ENCODE measurements at places on chromosomes 16 and 17.

GRCh38 chr16:53922807-53923571 lies 219.0 kb downstream of the FTO start:
- DNase-seq = no peak

DNA sequence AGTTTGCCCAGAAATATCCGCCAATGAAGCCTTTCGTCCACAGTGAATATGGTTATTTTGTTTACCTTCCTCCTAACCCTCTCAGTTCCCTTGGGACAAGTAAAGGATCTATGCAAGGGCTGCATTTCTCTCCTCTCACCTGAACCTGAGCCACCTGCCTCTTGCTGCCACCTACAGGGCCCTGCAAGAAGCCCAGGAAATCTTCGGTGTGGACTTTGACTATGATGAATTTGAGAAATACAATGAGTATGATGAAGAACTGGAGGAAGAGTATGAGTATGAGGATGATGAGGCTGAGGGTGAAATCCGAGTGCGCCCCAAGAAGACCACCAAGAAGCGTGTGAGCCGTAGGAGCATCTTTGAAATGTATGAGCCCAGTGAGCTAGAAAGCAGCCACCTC lies 14.0 kb downstream of the SUPT6H start:
- no peak for DNase-seq

DNA sequence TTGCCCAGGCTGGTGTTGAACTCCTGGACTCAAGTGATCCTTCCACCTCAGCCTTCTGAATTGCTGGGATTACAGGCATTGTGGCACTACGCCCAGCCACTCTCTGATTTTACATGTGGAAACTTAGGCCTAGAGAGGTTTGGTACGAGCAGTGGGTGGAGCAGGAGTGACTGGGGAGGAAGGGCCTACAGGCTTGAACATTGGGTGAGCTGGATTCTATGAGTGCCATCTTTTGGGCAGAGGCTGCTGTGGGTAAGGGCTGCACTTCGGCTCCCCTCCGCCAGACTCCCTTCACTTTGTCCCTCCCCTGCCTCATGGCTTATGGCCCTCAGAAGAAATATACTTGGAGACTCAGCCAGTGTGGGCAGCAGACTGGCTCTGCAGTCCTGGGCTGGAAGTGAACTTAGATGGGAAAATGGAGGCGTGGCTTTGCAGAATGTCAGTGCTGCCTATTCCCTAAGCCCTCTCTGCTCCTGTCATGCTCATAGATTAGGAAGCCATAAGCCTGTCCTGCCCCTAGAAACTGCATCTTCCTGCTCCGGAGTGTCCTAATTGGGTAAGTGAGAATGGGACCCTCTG lies 9.5 kb upstream of the MRC2 start:
- no peak for DNase-seq

GRCh38 chr17:19911033-19911432 lies 43.3 kb upstream of the ULK2 start:
- no peak for DNase-seq

DNA sequence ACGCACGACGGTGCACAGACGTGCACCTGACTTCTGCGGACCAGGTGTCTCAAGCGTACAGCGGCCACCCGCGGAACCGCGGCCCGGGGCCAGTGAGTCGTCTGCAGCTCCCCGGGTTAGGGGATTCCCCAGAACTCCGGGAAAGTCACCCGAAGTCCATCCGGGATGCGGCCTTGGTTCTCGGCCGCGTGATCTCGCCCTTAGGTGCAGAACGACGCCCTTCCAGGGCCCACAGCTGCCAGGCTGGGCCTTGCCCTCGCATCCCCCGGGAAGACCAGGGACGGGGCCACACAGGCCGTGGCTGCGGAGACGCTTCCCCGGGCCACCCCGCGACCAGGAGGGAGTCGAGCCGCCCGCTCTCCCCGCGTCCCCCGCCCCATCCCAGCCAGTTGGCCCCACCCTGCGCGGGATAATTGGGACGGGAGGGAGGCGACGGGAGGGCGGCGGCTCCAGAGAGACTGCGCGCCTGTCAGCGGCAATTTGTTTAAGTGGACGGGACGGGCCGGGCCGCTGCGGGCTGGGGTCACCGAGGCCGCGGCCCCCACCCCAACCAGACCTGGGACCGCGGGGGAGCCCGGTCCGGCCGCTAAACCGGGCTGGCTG lies 3.6 kb upstream of the TBX2 start:
- DNase-seq = no peak

- no peak for DNase-seq
Observed at GRCh38 chr17:38663964-38664644, 10.7 kb downstream of the EPOP start.

DNA sequence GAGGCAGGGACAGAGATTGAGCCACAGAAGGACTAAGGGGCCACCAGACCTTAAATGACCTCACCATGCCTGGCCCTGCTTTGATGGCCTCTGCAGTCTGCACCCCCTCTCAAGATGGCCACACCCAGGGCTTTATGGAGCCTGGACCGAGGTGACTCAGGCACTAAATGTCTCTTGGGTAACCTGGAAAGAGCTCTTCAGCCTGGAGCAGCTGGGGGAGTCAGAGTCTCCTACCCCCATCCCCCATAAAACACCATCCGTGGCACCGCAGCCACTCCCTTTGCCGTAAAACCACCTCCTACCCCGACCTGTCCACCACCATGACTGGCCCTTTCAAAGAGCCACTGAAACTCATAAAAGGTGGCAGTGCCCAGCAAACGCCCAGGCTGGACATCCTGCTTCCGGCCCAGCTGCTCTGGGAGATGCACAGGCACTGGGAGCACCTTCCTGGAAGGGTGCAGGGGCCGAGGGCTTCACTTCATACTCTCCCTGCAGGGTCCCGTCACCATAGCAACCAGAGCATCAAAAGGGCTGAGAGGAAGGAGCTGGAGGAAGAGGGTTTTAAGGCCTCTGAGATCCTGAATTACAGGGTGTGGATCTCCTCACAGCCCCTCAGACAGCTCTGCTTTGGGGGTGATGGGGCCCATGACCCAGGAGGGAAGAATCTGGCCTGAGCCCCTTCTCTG lies 22.3 kb downstream of the FOXN1 start:
- DNase-seq = no peak

- no peak for DNase-seq
Observed at GRCh38 chr17:40496170-40496569, 5.3 kb downstream of the TNS4 start.

DNA sequence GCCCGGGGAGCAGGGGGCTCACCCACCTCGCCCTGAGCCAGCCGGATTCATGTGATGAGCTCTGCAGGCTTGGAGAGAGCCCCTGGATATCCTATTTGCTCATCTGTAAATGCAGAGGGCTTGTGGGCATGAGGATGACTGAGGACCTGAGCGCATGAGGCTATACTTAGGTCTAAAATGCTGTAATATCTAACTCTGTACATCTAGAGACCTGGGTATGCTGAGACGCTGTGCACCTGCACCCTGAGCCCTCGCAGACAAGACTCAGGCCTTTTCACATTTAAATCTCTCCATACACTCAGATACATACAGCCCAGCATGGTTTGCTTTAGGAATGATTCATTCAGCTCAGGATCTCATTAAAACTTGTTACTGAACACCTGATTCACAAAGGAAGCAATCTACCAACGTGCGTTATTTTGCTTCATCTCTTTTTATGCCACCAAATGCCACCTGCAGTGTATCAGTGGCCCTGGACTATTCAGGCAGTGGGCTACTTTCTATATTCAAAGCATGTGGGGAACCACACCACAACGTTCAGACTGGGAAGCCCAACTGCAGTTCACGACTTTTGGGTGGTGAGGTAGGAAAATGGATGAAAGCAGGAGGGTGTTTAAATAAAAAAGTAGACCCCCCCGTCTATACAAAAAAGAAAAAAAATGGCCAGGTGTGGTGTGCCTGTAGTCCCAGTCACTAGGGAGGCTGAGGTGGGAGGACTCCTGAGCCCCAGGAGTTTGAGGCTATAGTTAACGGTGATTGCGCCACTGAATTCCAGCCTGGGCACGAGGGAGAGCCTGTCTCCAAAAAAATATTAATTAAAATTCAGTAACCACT lies 12.0 kb downstream of the USP7 start:
- DNase-seq = no peak

- no peak for DNase-seq
Observed at GRCh38 chr17:61440697-61441096, 11.5 kb upstream of the TBX4 start.

DNA sequence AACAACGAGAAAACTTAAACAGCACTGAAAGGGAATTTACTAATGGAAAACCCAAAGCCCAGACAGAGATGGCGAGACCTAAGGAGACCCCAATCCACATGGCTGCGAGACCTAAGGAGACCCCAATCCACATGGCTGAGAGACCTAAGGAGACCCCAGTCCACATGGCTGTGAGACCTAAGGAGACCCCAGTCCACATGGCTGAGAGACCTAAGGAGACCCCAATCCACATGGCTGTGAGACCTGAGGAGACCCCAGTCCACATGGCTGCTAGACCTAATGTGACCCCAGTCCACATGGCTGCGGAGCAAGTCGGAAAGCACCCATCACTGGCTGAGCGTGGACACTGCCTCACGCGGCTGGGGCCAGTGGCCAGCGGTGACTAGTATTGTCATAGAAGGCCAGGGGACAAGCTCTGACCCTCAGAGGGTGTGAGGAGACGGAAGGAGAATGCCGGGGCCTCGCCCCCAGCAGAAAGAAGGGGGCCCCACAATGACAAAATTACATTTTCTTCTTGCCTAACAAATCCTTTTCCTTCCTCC lies 241.8 kb downstream of the C16orf95 start:
- DNase-seq = no peak

GRCh38 chr16:66491716-66492064 lies 58.2 kb downstream of the TK2 start:
- DNase-seq = no peak

DNA sequence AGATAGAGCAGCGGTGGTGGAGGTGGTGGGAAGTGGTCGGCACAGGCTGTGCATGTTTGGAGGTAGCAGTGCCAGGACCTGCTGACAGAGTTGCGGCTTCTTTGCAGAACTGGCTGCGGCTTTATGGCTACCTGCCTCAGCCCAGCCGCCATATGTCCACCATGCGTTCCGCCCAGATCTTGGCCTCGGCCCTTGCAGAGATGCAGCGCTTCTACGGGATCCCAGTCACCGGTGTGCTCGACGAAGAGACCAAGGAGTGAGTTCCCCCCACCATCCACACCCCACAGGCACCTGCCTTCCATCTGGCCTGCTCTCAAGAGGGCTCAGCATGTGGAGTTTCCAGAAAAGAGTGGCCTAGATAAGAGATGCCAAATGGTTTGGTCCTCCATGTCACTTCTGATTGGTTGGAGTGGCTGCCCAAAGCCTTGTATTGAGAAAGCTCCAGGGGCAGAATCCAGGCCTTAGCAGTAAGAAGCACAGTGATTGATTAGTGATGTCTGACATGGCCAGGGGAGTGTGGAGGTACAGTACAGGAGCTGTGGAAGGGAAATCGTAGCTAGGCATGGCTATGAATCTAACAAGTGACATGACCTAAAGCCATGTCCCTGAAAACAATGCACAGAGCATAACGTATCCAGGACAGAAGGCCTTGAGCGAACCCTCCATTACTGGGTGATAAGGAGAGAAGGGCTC lies 12.0 kb downstream of the MMP15 start:
- no peak for DNase-seq

- DNase-seq = no peak
Observed at GRCh38 chr17:81131486-81132196, 33.7 kb upstream of the PVALEF start.

DNA sequence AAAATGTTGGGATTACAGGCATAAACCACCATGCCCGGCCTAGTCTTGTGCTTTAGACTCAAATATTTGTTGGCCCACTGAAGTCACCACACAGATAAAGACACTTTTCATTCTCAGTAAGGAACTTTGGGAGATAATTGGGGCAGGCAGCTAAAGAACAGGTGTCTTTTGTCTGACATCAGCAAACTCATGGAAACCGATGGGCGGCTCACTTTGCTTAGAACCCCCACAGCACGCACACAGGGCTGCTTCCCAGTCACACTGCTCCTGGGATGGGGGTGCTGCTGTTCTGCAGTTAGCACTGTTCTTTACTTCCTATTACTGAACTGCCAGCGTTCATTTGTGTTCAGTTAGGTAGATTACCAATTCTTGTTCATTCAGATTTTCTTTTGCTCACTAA lies 18.0 kb upstream of the BRCA1 start:
- DNase-seq = no peak

DNA sequence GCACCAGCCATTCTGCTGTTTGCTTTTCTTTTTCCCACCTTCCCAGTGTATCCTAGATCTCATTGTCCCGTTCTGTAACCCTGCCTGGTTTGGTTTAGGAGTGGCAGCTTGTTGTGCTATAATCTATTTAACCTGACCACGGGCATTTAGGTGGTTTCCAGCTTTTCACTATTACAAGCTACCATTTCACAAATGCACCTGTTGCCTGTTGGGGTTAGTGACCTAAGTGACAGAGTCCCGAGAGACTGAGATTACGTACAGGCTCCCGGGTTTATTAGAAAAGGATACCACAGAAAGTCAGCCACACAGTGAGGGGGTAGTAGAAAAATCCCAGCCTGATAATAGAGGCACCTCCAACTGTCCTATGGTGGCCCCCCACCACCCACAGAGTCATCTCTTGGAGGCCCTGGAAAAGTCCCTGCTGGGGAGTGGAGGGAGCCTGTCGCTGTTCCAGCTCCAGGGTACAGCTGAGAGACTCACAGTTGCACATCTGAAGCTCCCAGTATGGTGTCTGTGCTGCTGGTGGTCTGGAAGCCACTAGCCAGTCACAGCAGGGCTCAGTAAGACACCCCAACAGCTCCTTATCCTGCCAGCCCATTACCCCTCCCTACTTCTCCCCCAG lies 21.2 kb downstream of the CLEC16A start:
- DNase-seq = no peak

- DNase-seq = no peak
Observed at GRCh38 chr17:74754832-74755231, 6.4 kb downstream of the NHERF1 start.

DNA sequence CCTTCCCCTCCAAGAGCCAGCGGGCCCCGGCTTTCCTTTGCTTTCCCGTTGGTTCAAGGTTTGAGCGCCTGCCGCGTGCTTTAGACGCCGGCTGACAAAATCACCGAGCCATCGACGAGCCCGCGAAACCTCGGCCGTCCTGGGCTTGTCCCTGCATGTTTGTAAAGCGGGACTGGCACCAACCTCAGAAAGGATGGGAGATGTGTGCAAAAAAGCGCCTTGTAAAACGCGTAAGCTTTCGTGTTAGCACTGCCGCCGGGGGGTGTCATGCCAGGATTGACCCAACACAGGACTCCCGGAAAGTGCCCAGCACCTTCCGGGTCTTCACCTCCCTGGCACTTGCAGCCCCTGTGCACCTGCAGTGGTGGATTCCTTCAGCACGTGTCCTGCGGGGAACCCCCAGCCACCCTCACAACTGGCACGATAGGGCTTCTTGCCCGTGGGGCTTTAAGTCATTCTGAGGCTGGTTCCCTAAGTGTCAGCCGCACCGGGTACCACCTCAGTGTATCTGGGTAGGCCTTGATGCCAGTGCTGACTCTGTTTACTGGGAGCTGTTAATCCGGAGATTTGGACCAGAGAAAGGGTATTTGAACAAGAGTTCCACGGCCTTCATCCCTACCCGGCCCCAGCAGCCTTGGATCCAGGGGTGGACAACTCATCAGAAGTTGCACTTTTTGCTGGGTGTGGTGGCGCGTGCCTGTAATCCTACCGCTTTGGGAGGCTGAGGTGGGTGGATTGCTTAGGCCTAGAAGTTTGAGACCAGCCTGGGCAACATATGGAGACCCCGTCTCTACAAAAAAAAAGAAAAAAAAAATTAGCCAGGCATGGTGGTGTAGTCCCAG lies 817 bp downstream of the NDUFAF8 start:
- DNase-seq = peak; percentile 29
